Keratinocyte (primary cell): ENCODE measurements at places on chromosomes 5 and 9.

DNA sequence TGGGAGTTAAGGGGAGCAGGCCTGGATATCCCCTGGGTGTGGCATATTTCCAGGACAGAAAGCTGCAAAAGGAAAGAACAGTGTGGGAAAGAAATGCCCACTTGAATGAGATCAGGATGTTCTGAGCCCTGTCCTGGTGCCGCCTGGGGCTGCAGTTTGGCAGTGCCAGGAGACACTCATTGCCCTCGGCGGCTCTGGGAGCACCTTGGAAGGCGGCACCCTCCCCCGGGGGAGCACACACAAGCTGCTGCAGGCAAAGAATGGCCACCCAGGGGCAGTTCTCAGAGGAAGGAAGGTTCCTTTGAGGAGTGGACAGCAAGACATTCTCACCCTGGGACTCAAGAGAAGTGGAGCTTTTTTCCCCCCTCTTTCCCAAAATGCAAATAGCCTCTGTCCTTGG lies 305.3 kb downstream of the NTRK2 start:
- DNase-seq: no peak

- DNase-seq: no peak
Observed at GRCh38 chr5:174300941-174301761, 255.6 kb downstream of the NSG2 start.

GRCh38 chr5:55410845-55411244 lies 103.1 kb downstream of the MTREX start:
- no peak for DNase-seq

- no peak for DNase-seq
Observed at GRCh38 chr5:123929055-123929474, 417.1 kb downstream of the CSNK1G3 start.

- no peak for DNase-seq
Observed at GRCh38 chr9:104094534-104095015, 466 bp downstream of the SMC2 start.

GRCh38 chr9:99303177-99303576 lies 81.1 kb downstream of the SEC61B start:
- DNase-seq: no peak

DNA sequence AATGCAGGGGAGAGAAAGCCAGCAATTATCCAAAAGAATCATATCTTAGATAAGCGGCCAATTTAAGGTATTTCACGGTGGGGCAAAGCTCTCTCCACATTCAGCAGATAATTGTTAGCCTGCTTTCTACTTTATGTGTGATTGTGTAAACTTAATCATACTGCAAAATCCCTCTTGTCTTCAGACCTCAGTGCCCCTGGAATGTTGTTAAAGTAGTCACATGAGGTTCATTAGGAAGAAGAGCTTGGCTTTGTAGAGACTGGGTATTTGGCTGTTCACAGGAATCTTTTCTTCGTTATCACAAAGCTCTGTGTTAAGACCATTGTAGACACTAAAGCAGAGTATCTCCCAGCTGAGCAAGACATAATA lies 127.0 kb downstream of the RFK start:
- no peak for DNase-seq

GRCh38 chr9:27487927-27488326 lies 36.2 kb upstream of the IFNK start:
- DNase-seq: no peak

- DNase-seq: no peak
Observed at GRCh38 chr9:137919649-137920141, 42.1 kb downstream of the CACNA1B start.

DNA sequence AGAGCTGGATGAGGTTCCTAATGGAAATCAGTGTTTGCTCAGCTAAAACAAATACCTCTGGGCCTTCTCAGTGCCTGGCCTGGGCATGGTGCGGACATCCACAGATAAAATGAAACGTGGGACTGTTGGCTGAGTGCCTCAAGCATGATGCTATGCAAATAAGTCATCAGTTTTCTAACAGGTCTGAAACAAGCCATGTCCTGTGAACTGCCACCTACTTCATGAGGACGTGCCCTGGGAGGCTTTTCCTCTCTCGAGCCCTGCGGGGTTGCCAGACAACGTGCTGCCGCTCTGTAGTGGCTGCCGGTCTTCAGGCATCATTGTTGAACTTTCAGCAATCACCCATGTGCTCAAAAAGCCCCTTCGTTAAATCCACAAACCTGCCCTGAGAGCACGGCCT lies 240.4 kb upstream of the IRX2 start:
- no peak for DNase-seq

- DNase-seq: no peak
Observed at GRCh38 chr5:41851116-41851515, 19.1 kb downstream of the OXCT1 start.

DNA sequence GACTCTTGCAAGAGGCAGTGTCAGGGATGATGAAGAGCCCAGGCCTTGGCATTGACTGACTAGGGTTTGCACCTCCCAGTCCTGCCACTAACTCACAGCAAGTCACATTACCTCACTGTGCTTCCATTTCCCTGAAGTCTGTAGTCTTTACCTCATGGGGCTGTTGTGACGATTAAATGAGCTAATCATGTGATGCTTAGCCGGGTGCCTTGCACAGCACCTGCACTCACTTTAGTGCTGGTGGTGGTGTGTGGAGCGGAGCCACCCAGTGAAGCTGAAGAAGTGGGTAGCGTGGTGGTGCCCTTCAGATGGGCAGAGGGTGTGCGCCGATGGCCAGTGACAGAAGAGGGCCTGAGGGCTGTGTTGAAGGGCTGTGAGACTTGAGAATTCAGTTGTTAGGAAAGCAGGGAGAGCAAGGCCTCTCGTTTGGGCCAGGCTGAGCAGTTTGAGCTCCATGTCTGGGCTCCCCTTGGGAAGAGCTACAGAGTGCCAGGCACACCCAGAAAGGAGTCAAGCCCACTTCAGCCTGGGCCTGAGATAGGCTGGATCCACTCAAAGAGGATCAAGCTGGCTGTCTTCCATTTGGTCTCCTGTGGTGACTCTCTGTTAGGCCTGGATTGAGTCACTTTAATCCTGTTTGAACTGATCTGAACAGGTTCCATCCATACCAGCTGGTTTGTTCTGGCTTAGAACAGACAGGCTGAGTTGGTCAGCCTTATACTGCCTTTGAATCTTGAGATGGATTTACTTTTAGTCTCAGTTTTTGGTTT lies 42.5 kb downstream of the RALGPS1 start:
- peak; percentile 44 for DNase-seq

DNA sequence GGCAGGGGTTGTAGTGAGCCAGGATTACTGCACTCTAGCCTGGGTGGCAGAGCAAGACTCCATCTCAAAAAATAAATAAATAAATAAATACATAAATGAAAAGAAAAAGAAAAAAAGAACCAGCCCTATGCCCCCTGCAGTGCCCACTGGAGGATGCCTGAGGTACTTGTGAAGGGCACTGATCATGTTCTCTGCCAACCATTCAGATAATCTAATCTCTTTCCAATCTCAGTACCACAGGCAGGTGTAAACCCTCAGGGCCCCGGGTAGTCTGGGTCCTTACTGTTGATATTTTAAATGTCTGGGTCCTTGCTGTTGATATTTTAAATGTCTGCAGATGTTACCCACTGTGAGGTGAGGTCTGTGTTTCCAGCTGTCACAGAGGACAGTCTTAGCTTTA lies 321.8 kb upstream of the ADCY2 start:
- DNase-seq: no peak

GRCh38 chr5:75603371-75603770 lies 7.9 kb upstream of the ANKDD1B start:
- DNase-seq: peak; percentile 62

DNA sequence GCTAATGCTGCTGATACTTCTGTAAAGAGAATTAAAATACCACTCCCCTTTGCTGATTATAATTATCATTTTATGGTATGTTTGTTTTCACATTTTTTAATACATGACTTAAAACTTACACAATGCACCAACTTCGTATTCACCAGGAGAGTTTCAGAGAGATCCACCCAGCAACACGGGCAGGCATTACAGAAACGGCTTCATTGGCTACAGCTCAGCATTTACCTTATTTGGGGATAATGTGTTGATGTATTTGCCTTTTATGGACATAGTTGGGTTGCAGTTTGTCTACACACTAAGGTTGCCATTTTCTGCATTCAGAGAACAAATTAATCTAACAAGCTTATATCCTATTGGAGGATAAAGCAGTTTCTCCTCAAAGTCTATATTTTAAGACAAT lies 423.6 kb downstream of the PRDM9 start:
- DNase-seq: no peak

- no peak for DNase-seq
Observed at GRCh38 chr9:6068983-6069382, 53.6 kb upstream of the RANBP6 start.

- DNase-seq: no peak
Observed at GRCh38 chr5:163867324-163867723, 361.9 kb downstream of the MAT2B start.

- DNase-seq: no peak
Observed at GRCh38 chr9:119181561-119181960, 187.7 kb downstream of the BRINP1 start.

- no peak for DNase-seq
Observed at GRCh38 chr5:101590384-101590783, 687.3 kb upstream of the ST8SIA4 start.

GRCh38 chr5:158920736-158921135 lies 179.0 kb downstream of the EBF1 start:
- no peak for DNase-seq

GRCh38 chr5:180155365-180155926 lies 53.6 kb downstream of the RASGEF1C start:
- no peak for DNase-seq

DNA sequence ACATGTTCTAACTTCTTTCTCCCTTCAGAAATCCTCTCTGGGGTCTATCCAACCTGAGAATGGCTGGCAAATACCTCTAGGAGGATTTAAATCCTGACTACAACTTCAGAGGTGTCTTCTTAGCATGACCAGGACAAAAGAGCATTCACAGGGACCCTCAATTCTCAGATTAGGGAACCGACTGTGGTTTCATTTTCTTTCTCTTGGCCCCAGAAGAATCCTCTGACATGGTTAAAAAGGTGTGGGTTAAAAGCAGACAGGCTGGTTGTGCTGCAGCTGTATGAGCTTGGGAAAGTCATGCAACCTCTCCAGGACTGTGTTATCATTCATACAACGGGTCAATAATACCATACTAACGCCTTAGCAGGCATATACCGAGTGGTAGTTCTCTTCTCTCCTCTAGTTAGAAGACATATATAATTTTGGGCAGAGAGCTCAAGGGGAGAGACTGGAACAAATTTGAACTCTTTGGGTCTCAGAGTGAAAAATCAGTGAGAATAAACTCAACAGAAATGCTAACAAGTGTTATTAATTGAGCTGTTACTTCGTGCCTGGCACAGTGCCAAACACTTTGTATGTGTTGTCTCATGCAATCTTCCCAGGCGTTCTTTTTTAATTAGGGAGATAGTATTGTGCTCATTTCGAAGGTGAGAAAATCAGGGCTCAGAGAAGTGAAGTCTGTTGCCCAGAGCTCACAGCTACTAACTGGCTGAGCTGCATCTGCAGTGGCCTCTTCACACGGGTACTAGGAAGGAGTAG lies 35.2 kb downstream of the INSYN2B start:
- no peak for DNase-seq

GRCh38 chr9:72856972-72857623 lies 95.8 kb downstream of the ALDH1A1 start:
- DNase-seq: peak; percentile 9

DNA sequence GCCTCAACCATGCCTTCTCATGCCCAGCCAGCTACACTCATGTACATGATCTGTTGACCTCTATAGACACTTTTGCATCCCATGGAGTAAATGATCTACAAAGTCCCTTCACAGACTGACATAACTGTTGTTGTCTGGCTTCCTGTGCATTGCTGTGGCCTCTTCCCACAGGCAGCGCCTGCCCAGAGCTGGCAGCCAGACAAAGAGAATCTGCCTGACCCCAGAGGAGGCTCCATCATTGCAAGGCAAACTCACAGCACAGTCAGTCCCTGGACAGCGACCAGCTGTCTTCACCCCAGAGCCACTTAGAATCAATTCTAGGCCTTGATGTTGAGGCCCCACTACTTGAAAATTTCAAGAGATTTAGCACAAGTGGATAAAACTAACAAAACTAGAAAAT lies 65.5 kb downstream of the INSYN2B start:
- no peak for DNase-seq

DNA sequence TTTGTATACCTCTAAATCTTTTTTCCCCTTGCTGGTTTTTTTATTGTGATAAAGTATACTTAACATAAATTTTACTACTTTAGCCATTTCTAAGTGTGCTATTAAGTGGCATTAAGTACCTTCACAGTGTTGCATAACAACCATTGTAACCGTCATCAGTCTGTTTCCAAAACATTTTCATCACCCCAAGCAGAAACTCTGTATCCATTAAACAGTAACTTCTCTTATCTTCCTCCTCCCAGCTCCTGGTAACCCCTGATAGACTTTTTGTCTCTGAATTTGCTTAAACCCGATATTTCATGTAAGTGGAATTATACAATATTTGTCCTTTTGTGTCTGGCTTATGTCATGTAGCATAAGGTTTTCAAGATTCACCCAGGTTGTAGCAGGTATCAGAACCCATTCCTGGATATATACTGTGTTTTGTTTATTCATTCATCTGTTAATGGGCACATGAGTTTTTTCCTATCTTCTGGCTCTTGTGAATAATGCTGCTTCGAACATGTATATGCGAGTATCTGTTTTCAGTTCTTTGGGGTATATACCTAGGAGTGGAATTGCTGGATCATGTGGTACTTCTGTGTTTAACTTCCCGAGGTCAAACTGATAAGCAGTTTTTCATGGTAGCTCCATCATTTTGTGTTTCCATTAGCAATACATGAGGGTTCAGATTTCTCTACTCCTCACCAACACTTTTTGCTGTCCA lies 66.4 kb downstream of the EHMT1 start:
- DNase-seq: no peak

GRCh38 chr9:115966660-115967059 lies 186.9 kb upstream of the PAPPA start:
- DNase-seq: no peak

- no peak for DNase-seq
Observed at GRCh38 chr5:145938776-145939539, 2.6 kb downstream of the SH3RF2 start.

- no peak for DNase-seq
Observed at GRCh38 chr9:71608825-71609447, 159.4 kb downstream of the CEMIP2 start.
